MV-4-11 (cell line): ENCODE measurements at places on chromosomes 1 and 21.

GRCh38 chr1:163168053-163168452 is 34.7 kb downstream of the RGS5 start:
- DNase-seq = no peak

DNA sequence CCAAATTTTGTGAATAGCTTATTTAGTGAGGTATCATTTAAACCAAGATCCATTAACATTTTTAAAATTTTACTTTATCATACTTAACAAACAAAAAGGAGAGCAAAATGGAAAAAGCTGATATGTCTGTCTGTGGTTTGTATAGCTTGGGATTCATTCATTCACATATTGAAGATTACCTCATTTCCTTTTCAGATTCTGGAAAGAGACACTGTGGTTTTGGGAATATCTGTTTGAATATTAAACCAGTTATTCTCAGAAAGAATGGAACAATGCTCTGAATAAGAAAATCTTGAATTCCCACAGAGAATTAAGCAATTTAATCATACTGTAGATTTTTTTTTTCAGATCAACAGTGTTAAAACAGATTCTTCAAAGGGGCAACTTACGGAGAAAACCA is 93.8 kb upstream of the PRDX6 start:
- DNase-seq = no peak

- no peak for DNase-seq
Observed at GRCh38 chr1:157966031-157966537, 27.4 kb upstream of the KIRREL1 start.

- no peak for DNase-seq
Observed at GRCh38 chr1:109151146-109151990, 37.5 kb downstream of the ELAPOR1 start.

DNA sequence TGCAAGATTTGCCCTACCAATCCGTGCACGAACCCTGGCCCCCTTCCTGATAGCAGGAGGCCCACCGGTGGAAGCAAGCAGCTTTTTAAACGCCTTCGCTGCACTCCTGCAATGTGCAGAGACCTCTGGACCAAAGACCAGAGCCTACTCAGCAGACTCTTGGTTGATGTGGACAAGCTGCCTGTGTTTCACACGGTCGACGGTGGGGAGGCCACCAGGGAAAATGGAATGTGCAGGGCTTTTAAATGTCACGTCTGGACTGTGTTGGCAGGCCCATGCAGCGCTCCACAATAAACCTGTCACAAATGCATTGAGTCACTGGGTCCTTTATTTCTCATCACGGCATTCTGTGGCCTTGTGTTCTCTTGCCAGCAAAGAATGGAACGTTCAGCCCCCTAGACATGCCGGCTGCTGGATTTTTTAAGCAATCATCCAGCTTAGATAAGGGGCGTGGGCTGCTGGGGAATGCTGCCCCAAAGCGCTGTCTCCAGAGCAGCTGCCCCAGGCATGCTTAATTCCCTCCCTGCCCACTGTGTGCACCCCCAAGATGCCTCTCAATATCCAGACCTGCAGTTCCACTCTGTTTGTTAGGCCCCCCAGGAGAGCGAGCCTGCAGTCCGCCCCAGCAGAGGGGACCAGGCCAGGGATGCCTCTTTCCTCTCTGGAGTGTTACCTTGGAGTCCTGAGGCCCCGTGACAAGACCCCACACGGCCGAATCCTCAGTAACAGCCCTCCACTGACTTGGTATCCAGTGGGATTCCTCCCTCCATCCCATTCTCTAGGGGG is 71.3 kb downstream of the ATP5PO start:
- DNase-seq = no peak

- DNase-seq = no peak
Observed at GRCh38 chr1:83702356-83702755, 296.6 kb downstream of the TTLL7 start.

GRCh38 chr1:211647711-211648121 is 27.7 kb downstream of the NEK2 start:
- no peak for DNase-seq
